ENCODE measurements at places on chromosomes 7 and 10.

DNA sequence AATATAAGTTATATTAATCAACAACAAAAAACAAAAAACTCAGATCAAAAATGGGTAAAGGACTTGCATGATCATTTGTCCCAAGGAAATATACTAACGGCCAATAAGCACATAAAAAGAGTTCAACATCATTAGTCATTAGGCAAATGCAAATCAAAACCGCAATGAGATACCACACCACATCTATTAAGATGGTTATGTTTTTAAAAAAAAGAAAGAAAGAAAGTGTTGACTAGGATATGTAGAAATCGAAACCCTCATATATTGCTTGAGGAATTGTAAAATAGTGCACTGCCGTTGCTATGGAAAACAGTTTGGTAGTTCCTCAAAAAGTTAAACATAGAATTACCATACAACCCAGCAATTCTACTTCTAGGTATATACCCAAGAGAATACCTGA lies 39.4 kb upstream of the CTNNA3 start:
- no peak for DNase-seq

DNA sequence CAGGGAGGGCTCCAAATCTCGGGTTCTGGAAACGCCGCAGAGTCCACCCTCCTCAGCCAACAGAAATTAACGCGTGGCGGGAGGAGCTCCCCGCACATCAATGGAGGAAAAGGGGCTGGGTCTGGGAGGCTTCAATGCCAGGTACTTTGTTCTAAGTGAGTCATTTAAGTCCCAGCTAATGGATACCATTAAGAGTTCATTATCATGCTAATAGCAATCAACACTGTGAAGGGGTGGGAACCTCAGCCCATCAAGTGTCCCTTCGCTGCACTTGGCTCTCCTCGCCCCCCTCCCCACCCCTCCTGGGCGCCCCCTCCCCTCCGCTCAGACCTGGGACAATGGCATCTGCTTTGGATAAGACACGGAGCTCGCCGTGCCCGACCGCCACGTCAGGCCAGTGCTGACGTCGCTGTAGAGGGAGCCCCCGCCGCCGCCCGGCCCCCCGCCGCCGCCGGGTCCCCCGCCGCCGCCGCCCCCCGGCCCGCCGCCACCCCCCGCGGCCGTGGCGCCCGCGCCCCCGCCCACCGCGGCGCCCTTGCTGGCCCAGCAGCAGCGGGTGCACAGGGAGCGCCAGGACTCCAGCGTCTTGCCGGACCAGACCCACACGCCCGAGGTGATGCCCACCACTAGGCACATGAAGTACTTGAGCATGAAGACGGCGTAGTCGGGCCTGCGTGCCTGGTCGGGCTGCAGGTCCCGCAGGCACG lies 2.9 kb downstream of the FZD8 start:
- no peak for DNase-seq

DNA sequence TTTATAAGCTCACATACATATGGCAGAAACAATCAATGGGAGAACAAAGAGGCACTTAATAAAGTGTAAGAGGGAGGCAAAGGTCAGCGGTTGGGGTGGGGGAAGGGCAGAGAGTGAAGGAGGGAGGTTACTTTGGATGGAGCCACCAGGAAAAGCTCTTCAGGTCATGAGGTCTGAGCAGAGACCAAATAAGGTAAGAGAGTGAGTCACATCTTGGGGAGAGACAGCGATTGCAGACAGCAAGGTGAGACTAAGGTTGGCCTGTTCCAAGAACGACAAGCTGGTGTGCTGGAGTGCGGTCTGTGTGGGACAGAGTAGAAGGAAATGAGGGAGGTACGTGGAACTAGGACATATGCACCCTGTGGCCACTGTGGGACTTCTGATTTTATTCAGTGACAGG lies 74.3 kb upstream of the TOMM7 start:
- DNase-seq, result no peak

DNA sequence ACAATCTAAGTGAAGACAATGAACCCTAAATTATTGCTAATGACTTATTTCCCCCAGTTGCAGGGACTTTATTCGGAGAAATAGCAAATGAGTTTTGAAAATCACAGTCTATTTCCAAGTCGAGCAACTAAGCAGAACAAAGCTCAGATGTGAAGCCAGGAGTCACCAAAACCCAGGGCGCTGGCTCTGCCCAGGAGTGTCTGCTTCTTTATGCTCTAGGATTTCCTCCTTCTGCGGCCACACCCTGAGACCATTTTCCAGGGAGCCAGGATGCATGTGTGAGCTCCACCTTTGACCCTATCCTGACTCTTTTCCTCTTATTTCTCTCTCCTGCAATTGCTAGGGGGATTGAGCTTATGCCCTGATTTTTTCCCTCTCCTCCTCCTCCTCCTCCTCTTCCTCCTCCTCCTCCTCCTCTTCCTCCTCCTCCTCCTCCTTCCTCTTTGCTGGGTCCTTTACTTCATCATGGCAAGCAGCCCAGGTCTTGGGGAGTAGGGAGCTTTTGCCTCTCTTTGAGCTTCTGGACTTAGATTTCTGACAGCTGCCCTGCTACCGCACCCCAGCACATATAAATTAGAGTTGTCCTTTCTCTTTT lies 234.4 kb downstream of the ARL4A start:
- DNase-seq, result peak; percentile 71

- DNase-seq, result no peak
Measured at GRCh38 chr10:94174838-94175237, 181.1 kb downstream of the PLCE1 start.

- DNase-seq, result no peak
Measured at GRCh38 chr7:103929901-103930311, 59.6 kb downstream of the RELN start.
